ENCODE measurements at places on chromosomes 2 and 18.

DNA sequence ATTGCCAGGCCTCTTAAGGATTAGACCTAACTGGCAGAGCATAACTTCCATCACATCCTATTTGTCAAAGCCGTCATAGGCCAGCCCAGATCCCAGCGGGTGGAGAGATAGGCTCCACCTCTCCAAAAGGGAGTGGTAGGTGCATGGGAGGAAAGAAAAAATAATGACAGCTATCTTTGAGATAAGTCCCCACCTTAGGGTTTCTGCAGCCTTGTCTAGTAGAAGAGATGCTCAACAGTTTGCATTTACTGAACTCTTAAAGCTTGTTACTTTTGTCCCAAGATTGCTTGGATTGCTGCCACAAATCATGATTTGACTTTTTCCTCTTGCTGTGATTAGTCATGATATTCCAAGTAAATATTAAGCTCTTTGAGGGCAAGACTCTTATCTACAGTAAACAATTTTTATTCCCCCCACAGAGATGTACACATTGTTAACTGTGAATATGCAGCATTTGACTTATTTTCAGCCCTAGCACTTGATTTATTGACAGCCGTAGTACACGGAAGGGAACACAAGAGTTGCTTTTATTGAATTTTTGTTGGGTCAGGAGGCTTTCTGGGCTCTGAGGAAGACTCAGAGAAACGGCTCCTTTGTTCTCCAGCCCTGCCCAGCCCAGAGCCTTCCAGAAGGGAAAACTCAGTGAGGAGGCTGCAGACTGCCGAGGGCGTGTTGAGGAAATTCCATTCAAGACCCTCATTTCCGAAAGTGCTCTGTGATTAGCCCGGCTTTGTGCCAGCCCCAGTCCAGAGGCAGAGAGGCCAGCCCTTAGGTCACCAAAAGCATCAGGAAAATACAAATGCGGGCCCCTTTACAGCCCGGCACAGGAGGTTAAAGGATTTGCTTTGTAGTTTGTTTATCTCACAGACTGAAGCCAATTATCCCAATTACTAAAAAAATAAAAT, 75.5 kb upstream of the ZNF532 start:
- DNase-seq: no peak

- DNase-seq: no peak
These were observed 88.7 kb downstream of the DYM start for GRCh38 chr18:49371786-49372185.

GRCh38 chr2:625415-626333, 51.5 kb downstream of the TMEM18 start:
- DNase-seq: no peak

DNA sequence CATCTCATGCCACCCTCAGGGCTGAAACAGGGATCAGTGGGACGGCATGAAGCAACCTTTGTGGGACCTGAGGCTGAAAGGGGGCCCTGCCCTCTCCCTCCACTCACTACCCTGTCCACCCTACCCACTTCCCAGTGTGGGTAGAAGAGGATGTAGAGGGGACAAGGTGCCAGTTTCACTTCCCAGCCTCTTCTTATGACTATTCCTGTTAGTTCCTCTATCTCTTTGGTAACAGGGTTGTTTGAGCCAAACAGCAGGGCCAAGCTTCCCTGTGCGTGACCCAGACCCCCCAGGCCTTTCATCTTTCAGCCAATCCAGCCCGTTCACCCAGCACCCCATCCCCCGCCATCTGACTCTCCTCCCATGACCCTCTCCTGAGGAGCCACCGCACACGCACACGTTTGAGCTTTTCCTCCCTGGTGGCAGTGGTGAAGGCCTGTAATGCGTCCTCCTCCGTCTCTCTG, 82.3 kb downstream of the STPG4 start:
- DNase-seq: peak; percentile 80
